NCI-H226 (cell line): ENCODE measurements at places on chromosomes 2 and 18.

DNA sequence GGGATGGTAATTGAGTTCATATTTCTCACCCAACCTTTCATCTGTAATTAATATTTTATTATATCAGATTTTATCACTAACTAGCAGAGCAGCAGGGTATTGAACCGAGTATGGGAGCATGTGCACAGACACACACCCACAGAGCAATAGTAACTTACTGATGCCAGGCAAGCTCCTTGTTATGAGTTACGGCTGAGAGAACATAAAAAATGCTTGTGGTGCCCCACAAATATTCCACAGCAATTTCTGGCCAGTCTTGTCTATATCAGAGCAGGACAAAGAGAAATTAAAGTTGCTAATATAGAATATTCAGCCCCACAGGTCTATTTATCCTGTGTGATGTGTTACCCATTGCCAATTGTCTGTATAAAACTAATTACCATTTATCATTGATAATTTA is 501.8 kb upstream of the RAB12 start:
- no peak for DNase-seq

GRCh38 chr2:18829976-18830375 is 240.6 kb upstream of the NT5C1B start:
- DNase-seq: peak; percentile 63

DNA sequence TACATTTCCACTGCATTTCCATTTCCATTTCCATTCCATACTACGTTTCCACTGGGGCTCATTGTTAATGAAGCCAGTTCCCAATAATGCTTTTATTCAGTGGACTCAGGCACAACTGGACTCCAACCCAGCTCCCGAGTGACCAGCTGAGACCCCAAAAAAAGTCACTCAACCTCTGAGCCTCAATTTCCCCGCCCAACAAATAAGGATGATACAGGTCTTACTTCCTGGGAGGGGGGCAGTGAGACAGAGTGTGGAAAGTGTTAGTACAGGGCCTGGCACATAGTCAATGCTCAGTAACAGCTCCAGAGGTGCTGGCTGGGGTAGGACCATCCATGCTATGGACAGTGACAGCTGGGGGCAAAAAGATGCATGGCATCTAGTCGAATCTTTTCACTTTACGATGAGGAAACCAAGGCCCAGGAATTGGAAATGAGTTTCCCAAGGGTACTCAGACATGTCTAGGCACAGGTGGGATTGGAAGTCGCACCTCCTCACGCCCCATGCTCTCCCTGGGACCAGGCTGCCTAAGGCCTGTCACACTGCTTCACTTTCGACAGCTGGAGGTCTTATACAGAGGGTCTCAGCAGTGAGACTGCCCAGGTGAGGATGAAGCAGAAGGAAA is 226.5 kb downstream of the ANAPC1 start:
- no peak for DNase-seq

- no peak for DNase-seq
Measured at GRCh38 chr18:1222880-1223279, 318.2 kb downstream of the ADCYAP1 start.

DNA sequence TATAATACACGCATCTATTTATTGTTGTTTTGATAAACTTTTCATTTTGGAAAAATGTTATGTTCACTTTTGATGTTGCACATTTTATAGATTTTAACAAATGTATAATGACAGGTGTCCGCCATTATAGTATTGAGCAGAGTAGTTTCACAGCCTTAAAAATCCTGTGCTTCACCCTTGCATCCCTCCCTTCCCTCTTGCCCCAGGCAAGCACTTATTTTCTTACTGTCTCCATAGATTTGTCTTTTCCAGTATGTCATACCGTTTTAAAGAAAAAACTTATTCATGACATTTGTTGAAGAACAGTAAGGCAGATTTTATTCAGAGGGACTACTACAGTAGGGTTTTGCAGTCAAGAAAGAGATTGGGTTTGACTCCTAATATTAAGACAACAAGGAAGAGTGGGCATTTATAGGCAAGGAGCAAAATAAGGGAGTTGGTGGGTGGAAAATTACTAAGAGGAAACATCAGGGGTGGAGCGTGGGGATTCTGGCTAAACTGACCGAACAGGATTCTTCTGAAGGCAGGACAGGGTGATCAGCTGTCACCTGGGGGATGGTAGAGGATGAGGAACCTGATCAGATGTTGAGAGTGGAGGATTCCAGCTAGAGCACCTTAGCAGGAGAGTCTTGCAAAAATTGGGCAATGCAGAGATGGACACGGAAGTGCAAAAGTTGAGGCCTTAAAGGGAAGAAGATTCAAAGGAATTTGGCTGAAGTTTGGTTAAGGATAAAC is 108.8 kb downstream of the NCK2 start:
- no peak for DNase-seq

DNA sequence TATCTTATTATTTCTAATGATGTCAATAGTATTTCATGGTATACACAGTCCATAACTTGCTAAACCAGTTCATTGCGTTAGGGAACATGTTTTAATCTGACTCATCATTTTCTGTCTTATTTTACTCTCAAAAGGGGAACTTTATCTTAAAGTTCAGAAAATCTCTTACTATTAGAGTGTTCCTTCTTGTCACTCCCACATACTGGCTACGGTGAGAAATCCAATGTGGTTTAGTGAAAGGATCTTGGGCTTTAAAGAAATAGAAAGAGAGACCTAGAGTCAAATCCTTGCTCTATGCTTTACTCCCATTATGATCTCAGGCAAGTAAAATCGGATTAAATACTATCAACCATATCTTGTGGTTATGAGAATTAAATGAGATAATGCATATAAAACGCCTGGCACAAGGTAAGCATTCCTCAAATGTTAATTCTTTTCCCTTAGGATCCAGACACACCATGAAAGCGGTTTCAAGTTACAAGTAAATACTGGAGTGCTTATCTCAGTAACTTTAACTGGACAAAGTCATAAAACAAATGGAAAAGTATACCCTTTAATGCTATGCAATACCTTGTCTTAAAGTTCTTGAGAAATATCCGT is 576.0 kb downstream of the ARHGAP15 start:
- peak; percentile 90 for DNase-seq

DNA sequence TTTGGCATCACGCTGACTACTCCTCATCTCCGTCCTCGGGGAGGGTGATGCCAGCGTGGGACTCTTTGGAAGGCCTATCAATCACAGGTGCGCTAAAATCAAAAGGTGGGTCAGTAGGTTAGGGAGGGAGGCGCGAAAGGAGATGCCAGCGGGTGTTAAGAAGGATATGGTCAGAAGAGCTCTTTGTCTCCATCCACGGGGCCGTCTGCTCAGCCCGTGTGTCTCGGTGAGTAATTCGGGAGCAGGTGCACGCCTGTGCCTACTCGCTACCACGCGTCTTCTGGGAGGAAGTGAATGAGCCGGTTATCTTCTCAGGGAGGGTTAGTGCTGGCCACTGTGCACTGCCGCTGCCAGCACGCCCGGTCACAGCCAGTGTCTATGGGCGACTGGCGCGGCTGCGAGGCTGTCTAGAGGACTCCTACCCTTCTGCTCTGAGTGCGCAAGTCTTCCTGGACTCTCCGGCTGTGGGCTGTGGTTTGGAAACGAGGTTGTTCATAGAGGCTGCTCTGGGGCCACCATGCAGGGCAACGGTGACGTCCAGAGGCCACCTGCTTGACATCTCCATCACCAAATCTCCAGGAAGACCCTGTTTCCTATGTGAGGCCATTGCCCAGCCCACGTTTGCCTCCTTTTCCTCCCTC is 153.4 kb downstream of the MBP start:
- no peak for DNase-seq

DNA sequence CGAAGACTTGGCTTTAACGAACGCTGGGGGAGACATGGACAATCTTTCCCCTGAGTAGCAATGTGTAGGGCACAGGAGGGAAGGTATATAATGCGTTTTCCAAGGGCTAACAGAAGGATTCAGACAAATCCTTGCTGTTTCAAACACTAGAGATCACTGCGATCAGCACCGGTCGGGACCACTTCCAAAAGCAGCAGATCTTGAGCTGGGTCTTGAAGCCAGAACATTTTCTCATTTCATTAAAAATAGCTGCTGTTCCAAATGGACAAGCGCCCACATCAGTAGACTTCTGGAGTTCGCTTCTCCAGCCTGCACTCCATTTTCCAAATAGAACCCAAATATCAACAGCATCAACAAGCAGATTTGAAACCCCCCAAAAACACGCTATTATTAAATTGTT is 65.1 kb upstream of the MAPRE2 start:
- no peak for DNase-seq

DNA sequence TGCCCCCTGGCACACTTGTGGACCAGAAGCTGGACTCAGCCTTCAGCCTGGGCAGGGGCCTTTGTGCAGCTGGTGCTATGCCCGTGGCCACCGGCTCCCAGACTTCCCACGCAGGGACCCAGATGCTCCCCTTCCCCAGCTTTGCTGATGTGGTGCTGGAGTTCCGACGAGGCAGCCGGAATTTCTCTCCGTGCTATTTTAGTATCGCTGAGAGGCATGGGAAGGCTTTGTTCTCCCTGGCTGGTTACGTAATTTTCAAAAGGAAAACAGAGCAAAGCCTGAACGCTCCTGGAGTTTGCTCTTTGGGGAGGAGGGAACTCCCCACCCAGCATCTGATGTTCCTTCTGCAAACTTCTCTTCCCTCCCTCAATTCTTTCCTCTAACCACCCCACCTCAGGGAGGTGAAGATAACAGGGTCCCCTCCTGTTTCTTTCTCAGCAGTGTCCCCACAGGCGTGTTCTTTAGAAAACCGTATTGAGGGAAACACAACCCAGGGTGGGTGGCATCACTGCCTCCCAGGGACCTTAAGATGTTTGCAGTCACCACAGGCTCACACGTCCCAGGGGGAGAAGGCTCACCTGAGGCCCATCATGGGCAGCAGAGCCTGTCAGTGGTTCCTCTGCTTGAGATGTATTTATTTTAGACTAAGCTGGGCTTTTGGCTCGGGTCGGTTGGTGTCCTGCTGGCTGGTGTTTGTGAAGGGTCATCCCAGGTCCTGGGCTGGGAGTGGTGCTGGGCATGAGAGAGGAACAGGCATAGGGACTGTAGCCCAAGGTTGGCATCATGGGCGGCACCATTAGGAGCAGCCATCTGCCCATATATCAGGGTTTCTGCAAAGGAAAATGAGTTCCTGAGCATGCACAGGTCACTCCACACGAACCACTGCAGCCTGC is 95.0 kb downstream of the MAPK4 start:
- DNase-seq: no peak

DNA sequence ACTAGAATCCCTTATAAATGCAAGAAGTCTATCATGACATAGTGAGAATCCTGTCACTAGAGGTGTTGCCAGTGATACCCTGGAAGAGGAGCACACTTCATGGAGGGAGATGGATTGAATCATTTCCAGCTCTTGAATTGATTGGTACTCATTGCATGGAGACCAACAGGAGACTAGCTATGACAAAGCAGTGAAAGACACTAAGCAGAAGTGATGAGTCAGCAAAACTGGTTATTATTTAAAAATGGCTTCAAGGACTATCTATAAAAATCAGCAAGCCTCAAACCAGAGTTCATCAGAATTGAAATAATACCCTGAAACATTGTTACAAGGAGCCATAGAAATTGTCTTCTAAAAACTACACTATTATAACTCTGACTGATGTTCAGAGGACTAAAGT is 200.3 kb downstream of the PDE11A start:
- DNase-seq: no peak

GRCh38 chr2:195956725-195957124 is 111.9 kb downstream of the DNAH7 start:
- no peak for DNase-seq

DNA sequence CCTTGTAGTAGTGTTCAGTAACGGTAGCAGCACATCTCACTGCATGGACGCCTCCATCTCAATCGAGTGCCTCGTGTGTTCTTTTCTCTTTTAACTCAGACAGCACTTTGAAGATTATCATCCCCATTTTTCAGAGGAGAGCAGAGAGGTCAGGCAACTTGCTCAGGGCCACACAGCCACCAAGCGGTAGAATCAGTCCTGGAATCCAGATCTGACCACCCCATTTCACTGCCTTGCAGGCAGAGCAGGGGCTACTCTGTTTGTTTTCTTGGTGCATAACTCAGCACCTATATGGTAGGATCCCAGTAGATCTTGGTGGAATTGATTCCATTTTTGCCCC is 129.5 kb downstream of the SMAD7 start:
- DNase-seq: no peak

GRCh38 chr2:46328291-46328690 is 31.1 kb downstream of the EPAS1 start:
- DNase-seq: no peak

GRCh38 chr2:123521854-123522253 is 503.2 kb upstream of the CNTNAP5 start:
- DNase-seq: no peak

DNA sequence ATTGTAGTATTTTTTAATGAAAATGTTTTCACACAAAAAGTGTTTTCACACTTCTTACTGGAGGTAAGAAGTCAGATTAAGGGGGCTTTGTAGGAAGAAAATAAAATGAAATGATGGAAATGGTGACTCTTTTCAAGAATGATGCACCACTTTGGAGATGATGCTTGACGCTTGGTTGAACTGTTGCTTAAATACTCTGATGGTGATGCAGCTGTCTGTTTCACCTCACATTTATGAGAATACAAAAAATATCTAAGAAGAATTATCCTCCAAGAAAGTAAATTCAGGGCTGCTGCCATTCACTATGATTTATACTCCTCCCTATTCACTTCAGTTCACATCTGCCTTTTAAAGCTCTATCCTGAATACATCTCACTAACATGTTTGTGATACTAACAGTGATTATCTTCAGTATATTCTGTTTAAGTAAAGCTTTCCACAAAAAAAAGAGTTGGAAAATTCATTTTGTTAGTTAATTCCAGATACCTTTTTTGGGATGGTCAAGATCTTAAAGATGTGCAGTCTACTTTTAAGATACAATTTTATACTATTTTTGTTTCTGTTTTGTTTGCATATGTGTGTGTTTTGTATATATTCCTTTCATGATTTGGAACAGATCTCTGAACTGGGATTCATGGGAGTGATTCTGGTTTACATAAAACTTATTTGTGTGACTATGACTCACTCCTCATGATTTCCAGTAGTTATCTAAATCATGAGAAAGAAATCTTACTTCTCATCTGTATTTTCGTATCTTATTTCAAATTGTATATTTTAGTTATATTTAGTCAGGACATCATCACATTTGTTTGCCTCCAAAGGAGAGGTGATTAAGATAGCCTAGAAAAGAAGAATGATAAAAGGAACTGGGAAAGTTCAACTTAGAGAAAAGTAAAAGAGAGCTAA is 53.1 kb downstream of the SLC39A10 start:
- peak; percentile 2 for DNase-seq

GRCh38 chr2:34242763-34243123 is 643.6 kb upstream of the FAM98A start:
- no peak for DNase-seq

DNA sequence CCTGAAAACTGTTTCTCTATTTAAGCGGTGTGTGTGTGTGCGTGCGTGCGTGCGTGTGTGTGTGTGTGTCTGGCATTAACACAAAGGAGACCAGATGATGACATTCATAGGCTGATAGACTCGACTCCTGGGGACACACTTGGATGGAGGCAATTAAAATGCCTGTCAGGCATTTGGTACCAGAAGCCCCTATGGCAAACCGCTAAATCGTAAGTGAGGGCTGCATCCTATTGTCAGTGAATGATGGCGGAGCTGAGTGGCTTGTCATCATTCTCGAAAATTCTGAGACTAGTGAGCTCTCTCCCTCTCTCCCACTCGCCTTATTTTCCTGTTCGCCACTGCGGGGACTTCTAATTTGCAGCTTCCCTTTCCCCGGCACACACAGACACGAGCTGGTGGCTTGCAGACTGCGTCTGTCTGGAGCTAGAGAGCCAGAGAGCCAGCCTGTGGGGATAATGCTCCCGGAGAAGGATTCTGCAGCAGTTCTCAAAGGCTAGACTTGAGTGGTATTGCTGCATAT is 155.4 kb downstream of the MAP2 start:
- no peak for DNase-seq
